ENCODE measurements at places on chromosomes 2 and 18.

DNA sequence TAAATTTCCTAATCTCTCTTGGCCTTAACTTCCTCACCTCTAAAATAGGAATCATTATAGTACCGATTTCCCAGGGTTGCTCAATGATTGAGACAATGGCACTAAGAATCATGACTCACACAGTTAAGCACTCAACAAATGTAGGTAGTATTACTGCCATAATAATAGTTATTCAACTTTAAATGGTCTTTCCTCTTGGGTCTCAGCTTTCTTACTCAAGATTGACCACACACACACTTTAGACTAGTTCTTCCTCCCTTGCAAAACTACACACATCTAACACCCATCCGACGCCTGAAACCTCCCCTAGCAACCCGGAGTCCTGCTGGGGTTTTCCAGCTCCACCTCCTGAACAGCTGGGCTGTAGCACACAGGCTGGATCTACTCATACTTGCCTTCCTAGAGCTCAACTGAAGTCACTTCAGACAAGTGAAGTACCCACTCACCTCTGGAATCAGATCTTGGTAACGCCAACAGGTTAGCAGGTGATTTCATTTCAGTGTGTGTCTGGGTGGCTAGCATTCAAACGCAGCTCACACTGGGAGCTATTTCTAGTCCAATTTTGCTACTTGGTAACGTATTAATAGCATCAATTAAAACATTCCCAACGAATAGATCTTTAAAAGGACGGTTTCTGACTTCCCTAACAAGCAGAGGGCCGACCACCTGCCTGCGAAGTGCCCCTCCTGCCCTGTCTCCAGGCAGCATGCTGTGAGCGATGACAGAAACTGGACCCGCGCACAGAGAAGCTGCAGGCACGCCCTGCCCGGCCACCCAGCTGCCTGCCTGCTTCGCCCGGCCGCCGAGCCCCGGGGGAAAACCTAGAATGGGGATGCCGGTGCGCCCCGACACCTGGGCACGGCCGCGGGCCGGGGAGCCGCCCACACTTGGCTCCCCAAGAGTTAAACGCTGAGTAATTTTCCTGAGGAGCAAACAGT is 1.1 kb downstream of the UXS1 start:
- DNase-seq: peak; percentile 46

DNA sequence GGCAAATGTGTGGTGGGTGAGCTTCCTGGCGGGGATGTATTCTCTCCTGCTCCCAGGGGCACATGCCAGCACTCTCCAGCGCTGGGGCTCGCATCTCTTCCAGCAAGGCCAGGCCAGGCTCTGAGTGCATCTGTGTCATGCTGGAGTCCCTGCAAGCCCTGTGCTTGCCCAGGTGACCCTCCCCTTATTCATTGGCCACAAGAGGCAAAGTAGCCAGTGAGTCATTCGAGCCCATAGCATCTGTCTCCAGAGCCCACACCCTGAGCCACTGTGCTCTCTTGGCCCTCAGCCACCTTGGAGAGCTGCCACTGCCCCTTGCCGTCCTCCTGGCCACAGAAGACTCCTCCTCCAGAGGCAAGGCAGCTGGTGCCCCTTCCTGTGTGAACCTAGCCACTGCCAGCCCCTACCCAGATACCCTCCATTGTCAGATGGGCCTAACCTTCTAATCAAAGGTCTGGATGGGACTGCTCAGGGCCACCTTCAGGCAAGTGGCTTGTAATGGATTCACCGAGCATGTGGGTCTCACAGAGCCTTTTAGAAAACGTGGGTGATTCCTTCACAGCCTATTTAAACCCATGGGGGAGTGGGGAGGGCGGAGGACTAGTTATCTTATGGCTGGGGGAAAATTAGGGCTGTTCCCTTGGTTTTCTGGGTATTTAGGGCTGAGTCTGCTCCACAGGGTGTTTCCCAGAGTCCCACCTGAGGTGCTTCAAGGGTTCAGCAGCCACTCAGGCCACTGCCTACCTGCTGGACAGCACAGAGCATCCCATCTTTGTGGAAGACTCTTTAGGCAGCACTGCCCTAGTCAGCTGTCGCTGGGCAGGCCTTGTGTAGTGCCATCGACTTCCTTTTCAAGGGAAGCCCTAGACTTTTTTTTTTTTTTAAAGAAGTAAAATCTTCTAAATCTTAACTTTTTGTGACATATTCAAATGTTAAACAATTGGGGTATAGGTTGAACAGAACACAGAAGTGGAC is 137.4 kb downstream of the ACOXL start:
- DNase-seq: no peak

GRCh38 chr18:26407736-26408601 is 140.4 kb downstream of the KCTD1 start:
- no peak for DNase-seq

DNA sequence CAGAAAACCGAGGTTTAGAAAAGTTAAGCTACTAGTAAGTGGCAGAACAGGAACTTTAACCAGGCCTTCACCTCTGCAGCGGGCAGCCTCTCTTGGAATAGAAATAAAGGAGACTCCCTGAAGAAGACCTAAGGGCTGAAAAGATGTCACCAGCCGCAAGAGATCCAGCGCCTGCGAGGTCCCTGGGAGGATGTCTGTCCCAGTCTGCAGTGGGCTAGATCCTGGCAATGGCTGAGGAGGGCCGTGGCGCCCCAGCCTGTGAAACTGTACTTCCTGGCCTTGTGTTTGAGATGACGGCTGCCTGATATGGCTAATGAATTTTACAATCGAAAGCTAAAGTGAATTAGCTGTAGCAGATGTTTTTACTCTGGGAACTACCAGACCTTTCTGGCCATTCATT is 300.6 kb upstream of the SALL3 start:
- no peak for DNase-seq

DNA sequence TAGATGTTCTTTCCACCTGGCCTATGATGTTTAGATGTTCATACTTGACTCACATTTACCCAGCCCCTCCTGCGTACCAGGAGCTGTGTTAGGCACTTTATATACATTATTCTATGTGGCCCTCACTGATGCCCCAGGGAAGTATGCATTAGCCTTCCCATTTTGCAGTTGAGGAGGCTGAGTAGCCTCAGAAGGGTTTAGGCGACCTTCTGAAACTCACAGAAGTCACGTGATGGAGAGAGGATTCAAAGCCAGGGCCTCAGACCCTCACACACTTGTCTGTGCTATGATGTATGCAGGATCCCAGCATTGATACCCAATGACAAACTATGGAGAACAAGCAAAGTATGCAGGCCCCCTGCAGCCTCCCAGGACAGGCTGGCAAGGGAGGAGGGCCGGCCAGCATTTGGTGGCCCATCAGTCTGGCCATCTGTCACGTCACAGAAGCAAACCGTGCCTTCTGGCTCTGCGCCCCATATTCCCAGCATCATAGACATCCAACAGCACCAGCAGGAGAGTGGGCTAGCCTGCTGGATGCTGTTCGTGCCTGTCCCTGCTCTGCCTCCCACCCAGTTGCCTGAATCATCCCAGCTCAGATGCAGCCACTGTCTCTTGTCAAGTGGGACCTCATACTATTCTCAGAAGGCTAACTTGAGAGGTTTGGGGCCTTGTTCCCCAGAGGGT is 33.6 kb downstream of the EHD3 start:
- no peak for DNase-seq

DNA sequence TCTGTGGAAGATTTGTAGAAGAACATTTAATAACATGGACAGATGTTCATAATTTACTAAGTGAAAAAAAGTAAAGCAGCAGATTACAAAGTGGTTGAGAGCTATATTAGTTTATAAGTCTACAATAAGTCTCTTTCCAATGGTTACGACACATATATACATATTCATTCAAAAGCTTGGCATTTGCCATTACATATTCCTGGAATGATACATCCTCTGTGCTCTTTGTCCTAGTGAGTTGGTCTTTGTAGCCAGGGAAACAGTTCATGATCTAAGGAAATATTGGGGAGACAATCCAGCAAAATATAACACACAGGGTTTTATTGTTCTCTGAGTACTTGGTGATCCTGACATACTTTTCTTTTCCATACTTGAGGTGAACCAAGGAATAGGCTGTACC is 32.5 kb upstream of the SOS1 start:
- DNase-seq: no peak

DNA sequence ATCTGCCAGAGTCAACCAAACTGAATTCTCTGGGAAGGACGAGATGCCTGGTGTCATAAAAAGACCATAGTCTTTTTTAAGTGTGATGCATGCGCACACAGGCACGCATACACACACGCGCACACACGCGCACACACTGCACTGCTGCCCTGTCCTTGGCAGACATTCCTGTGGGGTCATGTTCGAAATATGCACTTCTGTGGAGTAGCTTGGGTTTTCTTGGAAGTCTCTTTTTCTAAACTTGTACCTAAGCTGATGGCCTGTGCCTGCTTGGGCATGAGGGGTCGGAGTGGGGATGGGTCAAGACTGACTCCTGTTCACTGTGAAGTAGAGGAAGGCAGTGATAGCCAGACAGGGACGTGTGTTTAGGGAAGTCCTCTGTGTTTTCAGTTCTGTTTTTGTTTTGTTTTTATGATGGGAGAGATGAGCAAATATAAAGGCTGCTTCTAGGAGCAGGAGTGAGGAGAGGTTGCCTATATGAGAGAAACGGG is 4.0 kb upstream of the RMC1 start:
- no peak for DNase-seq

GRCh38 chr2:182862091-182862490 is 4.3 kb downstream of the FRZB start:
- no peak for DNase-seq

DNA sequence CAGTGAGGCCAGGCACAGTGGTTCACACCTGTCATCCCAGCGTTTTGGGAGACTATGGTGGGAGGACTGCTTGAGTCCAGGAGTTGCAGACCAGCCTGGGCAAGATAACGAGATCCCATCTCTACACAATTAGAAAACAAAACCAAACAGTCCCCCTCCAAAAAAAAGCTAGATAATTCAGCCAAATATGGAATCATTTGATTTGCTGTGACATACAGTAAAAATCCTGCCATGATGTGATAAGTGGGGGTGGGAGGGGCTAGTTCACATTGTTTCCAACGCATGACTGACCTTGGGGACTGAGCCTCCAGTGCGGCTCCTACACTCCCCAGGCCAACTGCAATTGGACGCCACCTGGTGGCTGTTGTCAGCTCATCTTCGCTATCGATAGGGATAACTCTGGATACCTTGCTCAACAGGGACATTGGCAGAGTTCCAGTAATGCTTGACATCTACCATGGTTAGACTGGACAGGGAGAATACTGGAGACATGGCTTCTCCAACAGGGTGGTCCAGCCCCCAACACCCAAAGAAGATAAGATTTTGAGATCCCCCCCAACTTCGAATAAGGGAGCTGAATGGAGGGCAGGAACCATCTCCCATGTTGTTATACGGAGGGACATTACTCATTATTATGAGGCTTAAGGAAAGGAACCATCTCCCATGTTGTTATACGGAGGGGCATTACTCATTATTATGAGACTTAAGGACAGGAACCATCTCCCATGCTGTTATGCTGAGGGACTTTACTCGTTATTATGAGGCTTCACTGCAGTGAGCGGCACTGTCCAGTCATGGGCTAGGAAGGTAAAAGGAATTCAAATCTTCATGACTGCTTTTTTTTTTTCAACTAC is 135.9 kb downstream of the TGIF1 start:
- DNase-seq: peak; percentile 71

- DNase-seq: no peak
These were observed 102.8 kb upstream of the COPS8 start for GRCh38 chr2:236982693-236983455.

GRCh38 chr2:33788044-33788443 is 188.9 kb upstream of the FAM98A start:
- DNase-seq: no peak

GRCh38 chr2:220090050-220090449 is 462.6 kb downstream of the SLC4A3 start:
- DNase-seq: no peak

GRCh38 chr18:38481576-38481975 is 916.0 kb upstream of the CELF4 start:
- no peak for DNase-seq

GRCh38 chr18:5238371-5238976 is 41.4 kb upstream of the AKAIN1 start:
- DNase-seq: peak; percentile 34

DNA sequence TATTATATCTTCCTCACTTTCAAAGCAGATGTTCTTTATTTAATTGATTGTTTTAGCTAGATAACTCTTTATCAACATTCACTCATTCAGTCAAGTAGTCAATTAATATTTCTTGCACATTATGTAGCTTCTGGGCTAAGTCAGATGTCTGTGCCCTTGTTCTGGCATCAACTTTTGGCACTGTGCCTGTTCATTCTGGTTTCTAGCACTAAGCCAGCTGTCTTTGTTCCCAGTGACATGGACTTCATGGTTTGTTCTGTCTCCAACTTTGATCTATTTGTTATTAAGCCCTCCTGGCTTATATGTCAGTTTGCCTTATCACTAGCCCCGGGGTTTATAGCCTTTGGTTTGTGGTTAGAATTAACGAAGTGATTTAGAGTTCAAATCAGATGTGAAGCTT is 247.9 kb upstream of the SYT4 start:
- DNase-seq: no peak

DNA sequence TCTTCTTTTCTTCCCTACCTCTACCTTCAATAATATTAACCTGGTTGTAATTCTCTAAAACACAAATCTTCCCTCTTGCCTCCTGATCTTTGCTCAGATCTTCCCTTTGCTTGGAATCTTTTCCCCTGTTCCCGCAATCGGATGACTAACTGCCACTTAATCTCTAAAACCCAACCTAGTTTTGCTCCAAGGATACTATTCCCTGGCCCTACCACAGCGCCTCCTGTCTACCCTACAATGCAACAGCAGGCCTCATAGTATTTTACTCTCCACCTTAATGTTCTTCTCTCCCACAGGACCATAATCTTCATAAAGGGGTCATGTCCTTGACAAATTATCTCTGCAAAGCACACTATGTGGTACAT is 246.8 kb upstream of the TNP1 start:
- no peak for DNase-seq

- no peak for DNase-seq
These were observed 402.2 kb downstream of the NCKAP5 start for GRCh38 chr2:133166031-133166430.

- no peak for DNase-seq
These were observed 306.5 kb upstream of the TNP1 start for GRCh38 chr2:217166241-217166850.

DNA sequence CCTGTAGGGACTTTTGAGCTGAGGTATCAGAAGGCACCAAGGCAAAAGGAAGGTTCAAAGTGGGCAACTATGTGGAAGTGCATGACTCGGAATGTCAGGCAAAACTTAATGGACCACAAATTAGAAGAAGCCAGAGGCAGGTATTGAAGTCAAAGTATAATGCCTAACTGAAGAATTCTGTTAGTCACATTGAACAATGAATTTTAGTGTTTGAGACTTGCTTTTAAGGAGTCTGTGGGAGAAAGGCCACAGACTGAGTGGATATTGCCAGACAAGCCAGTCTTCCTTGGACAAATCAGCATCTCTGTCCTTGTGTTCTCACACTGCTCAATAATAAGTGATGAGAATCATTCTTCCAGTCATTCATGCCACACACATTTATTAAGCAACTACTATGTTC is 498.9 kb downstream of the STK39 start:
- DNase-seq: no peak

DNA sequence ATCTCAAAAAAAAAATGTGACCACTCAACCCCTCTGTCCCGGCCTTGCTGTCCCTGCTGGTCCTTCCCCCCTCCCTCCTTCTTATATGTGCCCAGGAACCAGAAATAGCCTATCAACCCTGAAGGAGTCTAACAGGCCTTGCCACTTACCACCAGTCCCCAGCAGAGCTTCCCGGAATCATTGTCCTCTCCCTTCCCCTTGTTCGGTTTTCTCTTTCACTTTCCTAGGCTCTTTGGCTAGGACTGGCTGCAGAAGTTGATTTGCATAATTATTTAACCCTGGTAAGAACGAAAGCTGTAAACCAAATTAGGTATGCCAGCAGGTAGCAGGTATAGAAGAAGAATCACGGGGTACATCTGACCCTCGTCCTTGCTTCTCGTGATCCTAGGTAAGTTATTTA is 72.6 kb upstream of the ZNF532 start:
- no peak for DNase-seq

Measured in CD4-positive, alpha-beta T cell treated with Interleukin-4 for 4 hours (primary cell).